ENCODE measurements at places on chromosomes 16 and 17. TPM values are rescaled to one million over a fixed set of nuclear protein-coding genes. Genes with fewer than 3 reads are reported as not detected.

SSTR5 gene
- not detected for total RNA-seq

TPSG1 gene
- total RNA-seq: not detected

HEATR3 gene
- total RNA-seq: 25.1 TPM

MAPT gene
- 4.7 TPM for total RNA-seq

CD300LG gene
- total RNA-seq: 1.6 TPM

STAC2 gene
- not detected for total RNA-seq

HBA2 gene
- total RNA-seq: 5,761 TPM

TMEM235 gene
- not detected for total RNA-seq

C17orf100 gene
- total RNA-seq: not detected

TBC1D3K gene
- not detected for total RNA-seq

FOXL1 gene
- under 0.01 TPM for total RNA-seq

SBK1 gene
- total RNA-seq: 1.0 TPM

JMJD8 gene
- total RNA-seq: 13.0 TPM

Measured in skeletal muscle tissue (tissue), 5 donors.